ENCODE measurements at places on chromosomes 5 and 9. TPM values are rescaled to one million over a fixed set of nuclear protein-coding genes. Genes with fewer than 3 reads are reported as not detected.

The P4HA2 gene
- total RNA-seq: 293 TPM

The CDH9 gene
- total RNA-seq: 0.16 TPM

The PRR7 gene
- total RNA-seq: 8.8 TPM

The PCDHGC3 gene
- total RNA-seq: 53.7 TPM

The SGCD gene
- 11.7 TPM for total RNA-seq

The KIF24 gene
- 0.74 TPM for total RNA-seq

The PLEKHG4B gene
- total RNA-seq: not detected

DNA sequence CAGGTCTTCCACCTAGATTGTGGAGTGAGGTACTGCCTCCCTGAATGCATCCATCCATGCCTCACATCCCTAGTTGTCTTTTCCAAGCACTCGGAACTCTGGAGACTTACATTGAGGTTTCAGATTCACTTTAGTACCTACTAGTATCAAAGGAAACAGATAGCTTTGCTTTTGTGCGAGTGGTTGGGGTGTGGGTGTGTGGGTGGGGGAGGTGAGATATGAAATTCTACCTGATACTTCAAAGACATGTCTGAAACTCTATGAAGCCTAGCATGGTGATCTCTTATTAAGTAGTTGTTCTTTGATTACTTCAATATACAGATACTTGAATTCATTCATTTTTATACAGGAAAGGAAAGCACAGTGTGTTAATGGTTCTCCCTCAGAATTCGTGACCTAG is 64.4 kb downstream of the MCCC2 start:
- DNase-seq: no peak

DNA sequence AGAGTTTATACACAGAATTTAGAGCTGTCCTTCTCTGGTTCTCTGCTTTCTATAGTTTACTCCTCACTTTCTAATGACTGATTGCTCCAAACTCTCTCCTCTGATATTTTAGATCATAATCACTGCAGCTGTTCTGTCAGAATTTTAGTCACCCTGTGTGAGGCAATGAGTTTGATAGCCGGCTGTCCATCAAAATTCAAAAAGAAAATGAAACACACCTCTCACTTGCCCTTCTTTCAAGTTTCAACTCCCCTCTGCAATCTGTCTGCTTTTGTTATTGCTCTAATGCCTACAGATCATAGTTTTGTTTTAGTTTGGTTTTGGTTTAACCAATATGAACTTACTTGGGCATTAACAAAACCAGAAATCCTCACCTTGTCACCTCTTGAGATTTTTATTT is 23.3 kb upstream of the ABLIM3 start:
- no peak for DNase-seq

DNA sequence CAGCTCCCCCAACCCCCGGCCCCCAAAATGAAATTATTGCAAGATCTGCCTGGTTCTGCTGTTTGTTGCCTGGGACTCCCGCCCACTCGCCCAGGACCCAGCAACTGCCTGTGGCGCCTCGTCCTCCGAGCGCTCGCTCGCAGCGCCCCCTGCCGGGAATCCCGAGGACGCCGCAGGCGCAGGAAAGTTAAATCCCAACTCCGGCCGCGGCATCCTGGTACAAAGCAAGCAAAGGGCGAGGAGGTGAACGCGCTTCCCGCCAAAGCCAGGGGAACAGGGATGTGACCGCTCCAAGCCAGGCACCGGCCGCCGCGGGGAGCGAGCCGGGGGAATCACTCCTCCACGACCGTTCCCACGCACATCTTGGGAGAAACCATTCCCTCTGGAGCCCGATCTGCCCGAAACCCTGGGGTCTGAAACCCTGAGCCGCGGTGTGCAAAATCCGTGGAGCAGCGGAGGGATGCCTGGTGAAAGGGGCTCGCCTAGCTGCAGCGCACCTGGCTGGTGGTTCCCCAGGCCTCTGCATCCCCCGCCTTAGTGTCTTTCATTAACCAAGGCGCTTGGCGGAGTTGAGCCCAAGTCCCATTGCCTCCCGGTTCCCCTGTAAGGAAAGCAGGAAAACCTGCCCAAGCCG is 1.3 kb downstream of the SEMA5A start:
- DNase-seq: peak; percentile 83

DNA sequence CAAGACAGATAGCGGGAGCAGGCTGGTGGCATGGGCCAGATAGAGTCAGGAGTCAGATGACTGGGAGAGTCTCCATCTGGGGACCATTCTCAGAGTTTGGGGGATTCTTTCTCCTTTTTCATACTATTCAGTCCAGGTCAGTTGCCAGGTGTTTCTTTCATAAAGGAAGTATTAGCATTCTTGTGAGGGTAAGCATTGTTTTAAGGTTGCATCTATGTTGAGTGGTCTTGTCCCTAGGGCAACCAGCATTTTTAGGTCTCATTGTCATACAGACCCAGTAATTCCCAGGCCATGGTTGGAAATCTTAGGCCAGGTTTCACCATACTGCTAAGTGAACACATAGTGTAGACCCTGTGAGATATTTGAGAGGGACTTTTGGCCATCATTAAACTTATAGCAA is 122.3 kb upstream of the POC5 start:
- no peak for DNase-seq

DNA sequence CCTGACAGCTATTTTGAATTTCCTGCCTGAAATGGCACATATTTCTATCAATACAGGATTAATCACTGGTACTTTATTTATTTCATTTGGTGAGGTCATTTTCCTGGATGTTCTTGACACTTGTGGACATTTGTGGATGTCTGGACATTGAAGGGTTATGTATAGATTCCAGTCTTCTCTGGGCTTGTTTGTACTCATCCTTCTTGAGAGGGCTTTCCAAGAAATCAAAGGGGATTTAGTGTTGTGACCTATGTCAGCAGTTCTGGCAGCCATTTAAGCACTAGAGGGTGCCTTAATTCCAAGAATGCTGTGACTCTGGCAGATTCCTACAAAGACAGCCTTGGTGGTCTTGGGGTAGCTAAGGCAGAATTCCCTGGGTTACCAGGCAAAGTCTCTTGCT is 259.7 kb downstream of the CSNK1G3 start:
- DNase-seq: no peak

DNA sequence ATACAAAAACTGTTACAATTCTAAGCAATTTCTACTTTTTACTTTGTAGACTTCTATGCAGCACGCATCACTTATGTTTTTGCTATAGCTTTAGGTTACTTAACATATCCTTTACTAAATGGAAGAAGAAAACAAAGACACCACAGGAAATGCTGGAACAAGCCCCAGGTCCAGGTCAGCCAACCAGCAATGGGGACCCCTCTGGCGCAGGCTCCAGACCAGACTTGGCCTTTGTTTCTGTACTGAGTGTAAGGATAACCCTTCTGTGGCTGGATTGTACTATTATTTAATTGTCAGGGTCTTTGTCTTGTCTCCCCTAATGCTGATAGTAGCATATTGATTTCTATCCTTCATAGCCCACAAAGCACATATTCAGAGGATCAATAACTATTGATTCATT is 4.2 kb downstream of the SEMA4D start:
- no peak for DNase-seq

- DNase-seq: no peak
These were observed 219.9 kb upstream of the IRX1 start for GRCh38 chr5:3375586-3376311.

- DNase-seq: peak; percentile 52
These were observed 40.2 kb downstream of the NFIB start for GRCh38 chr9:14273696-14274121.

- DNase-seq: peak; percentile 41
These were observed 56.7 kb upstream of the CPLX2 start for GRCh38 chr5:175814691-175815090.

DNA sequence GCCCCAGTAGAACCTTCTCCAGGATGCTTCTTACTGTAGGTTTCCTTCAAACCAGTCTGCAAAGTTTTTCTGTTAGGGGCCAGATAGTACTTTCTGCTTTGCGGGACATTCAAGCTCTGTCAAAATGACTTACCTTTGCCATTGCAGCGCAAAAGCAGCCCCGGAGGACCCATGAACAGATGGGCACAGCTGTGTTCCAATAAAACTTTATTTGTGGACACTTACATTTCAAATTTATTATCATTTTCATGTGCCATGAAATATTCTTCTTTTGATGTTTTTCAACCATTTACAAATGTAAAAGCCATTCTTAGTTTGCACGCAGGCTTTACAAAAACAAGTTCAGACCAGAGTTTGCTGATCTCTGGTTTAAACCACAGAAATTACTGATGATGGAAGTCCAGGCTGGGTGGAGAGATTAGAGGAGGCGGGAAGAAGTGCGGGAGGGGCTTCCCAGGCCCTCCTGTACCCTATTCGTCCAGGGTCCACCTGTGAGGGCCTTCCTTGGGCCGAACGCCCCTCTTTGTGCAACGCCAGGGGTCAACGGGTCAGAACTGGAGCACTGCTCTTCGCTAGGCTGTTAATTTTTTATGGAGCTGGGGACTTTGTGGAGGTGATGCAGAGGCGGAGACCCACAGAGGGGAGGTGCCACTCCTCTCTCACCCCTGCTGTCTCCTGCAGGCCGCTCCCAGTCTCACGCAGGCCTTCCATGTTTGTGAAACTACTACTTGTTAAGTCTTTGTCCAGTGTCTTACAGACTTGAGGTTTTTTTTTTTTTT is 7.6 kb upstream of the ASS1 start:
- no peak for DNase-seq

All from fibroblast of the aortic adventitia (primary cell).